ENCODE measurements at places on chromosomes 7 and 10.
A peak's percentile ranks its signal among the peaks of the same experiment; 100 is the strongest.

DNA sequence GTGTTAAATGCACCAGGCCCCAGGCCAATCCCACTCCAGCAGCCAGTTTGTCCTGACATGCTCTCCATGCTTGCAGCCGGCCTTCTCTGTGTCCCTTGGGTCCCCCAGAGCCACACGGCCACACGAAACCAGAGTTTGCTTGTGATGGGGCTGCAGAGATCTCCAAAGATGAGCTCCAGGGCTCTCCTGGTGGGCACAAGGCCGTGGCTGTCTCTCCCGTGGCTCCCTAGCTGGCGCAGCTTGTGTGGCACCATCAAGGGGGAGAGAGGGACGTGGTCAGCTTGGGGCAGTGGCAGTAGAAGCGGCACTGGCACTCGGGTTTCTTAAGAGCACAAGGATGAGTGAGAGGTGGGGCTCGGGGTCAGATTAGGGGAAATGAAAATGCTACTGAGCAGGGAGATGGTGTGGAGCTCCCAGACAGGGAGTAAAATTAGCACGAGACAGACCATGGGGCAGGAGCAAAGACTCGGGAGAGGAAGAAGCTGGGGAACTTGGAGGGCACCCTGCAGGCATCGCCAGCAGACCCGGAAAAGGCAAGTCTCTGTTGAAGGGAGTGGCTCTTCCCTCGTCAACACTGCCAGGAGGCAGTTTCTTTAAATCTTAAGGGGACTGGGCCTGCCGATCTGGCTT, 572.5 kb upstream of the FOXK1 start:
- no peak for DNase-seq

DNA sequence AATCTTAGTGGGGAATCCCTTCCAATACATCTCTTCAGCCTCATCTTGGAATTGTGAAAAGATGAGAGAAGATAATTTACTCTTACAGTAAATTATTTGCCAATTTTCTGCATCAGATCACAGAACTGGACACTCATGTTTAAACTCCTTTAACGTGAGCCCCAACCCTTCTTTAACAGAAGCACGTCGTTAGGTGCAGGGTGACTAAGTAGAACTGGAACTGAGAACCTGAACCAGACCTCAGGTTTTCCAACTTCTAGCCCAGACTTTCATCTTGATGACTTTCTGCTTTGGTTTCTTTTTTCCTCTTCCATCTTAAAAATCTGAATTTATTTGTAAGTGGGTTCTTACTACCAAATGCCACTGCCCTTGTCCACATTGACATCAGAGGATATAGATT, 57.2 kb upstream of the LYZL2 start:
- no peak for DNase-seq

DNA sequence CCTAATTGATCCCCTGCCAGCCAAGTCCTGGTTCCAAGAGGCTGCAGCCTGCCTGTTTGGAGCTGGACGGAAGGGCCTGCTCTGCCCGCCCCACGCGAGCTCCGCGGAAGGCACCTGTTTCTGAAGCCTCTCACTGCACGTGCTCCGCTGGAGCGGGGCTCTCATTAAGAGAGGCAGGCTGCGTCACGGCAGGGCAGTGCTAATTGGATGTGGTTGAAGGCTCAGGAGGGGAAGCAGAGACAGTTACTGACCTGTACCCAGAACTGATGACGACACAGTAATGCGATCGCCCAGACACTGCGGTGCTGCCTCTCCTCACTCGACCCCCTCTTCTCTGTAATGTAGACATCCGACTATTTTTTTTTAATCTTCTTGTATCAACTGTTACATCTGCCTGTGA, 411.1 kb upstream of the MGMT start:
- DNase-seq: no peak

GRCh38 chr10:126576336-126576735, 94.2 kb downstream of the C10orf90 start:
- peak; percentile 12 for DNase-seq

DNA sequence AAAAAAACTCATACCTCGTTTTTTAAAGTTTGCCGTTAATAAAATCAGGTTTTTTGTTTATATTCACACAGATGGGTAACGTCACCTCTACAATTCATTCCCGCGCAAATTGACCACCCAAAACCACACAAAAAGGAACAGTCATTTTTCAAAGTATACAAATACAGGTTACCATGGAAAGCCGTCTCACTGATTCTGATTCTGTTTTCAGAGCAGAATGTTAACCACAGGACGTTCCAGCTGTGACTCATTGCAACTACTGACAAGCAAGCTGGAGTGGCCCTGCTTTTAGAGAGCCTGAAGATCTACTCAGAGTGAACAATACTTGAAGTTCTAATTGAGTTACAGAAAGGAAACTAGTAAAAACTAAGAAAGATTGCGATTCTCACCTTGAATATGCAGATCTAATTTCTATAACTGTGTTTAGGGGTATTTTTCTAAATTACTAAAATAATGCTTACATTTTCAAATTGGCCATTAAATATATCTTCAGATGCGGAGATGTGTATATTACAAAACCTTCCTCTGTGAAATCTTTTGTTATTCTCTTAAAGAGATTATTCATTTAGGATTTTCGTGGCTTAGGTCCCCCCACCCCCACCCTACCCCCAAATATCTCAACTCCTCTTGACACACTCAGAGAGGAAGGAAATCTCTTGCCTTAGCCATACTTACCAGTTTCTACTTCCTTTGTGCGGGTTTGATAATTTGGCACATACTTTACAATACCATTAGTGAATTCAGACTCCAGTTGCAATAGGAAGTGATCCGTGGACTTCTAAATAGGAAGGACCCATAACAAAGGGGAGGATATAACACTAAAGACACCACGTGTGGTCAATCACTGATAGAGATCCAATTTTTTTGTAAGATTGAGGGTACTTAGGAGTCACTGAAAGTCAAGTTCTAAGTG, 106.0 kb downstream of the CUBN start:
- peak; percentile 99 for DNase-seq

- DNase-seq: no peak
Measured at GRCh38 chr10:75593692-75594556, 162.5 kb downstream of the LRMDA start.

DNA sequence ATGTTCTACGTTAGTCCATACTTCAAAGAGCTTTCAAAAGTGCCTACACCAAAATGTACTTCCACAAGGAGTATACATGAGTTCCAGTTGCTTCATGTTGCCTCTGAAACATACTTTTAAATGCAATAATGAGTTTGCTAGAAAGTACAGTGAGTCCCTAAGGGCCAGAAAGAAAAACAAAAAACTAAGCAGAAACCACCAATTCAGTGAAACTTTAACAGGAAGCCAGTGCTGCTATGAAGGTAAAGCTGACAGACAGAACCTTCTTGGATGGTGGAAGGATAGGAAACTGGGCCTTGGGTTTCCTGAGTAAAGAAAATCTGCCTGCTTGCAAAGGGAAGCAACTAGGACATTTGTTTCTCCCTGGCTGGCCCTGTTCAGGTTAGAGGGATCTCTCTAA, 104.2 kb downstream of the CTTNBP2 start:
- DNase-seq: no peak

DNA sequence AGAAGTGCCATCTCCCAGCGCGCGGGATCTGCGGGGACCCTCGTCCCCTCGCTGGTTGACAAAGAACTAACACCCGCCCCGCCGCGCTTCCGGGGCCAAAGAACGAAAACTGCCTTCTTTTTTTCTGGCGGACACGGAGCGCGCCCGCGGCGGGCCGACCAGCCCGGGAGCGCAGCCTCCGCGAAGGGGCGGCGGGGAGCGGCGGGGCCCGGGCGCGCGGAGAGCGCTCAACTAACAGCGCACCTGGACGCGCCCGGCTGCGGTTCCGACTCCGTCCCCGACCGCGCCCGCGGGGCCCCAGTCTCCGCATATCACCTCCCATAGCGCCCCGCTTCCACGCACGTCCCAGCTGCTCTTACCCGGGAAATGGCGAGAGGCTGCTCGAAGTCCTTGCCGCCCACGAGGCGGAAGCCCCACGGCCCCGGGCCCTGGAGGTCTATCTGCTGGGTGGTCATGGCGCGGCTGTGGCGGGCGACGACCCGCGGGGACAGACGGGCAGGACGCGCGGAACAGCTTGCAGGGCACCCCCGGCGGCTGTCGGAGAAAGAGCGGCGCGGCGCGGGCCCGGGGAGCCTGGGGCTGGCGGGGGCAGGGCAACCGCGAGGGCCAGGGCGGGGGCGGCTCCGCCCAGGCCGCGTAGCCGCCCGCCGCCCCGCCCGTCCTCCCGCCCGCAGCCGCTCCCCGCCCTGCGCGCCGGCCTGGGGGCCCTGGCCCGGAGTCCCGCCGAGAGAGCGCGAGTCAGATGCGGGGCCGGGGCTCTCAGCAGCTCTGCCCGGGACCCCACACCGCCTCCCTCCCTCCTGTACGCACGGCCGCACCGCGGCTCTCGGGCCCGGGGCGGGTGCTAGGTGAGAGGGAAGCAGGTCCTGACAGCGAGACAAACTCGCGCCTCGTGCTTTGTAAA, at the start of gene PDLIM1:
PDLIM1 (minus strand) TSS at position 543 of the 904 bp plus-strand sequence; CDS start at position 455, 88 bp downstream.
- peak; percentile 45 for DNase-seq

All from IMR-90 (cell line).